Bladder microvascular endothelial cell (primary cell): ENCODE measurements at places on chromosomes 5 and 9. TPM values are rescaled to one million over a fixed set of nuclear protein-coding genes. Genes with fewer than 3 reads are reported as not detected.

Gene IL33
- 4.3 and 17.5 TPM in 2 replicates for total RNA-seq

Gene CD14
- 3.2 TPM in 1 of 2 replicates, not detected in the other for total RNA-seq

Gene MYMK
- not detected in 2 replicates for total RNA-seq

Gene SH3TC2
- 8.6 and 16.4 TPM in 2 replicates for total RNA-seq

Gene GPR150
- 0.06 TPM in 1 of 2 replicates, not detected in the other for total RNA-seq

Gene CTNNAL1
- total RNA-seq: 81.4 and 112 TPM in 2 replicates

Gene FRMD3
- 2.2 and 3.2 TPM in 2 replicates for total RNA-seq

Gene HTR4
- total RNA-seq: not detected in 2 replicates

Gene ABO
- 0.16 TPM in 1 of 2 replicates, not detected in the other for total RNA-seq

Gene PSAT1
- 7.9 and 22.0 TPM in 2 replicates for total RNA-seq

Gene PDCD1LG2
- total RNA-seq: 4.9 and 7.0 TPM in 2 replicates

Gene RGS7BP
- total RNA-seq: 0.65 and 2.8 TPM in 2 replicates

Gene SLC36A3
- not detected in 2 replicates for total RNA-seq

Gene SLC25A2
- 0.16 and 0.44 TPM in 2 replicates for total RNA-seq

Gene OR13C5
- total RNA-seq: not detected in 2 replicates

Gene CEL
- total RNA-seq: under 0.01 and 0.44 TPM in 2 replicates

Gene CARD6
- 18.3 and 33.1 TPM in 2 replicates for total RNA-seq

Gene PCSK1
- 0.81 and 2.8 TPM in 2 replicates for total RNA-seq

Gene TMC1
- 1.3 and 2.4 TPM in 2 replicates for total RNA-seq

Gene SH3RF2
- total RNA-seq: 0.16 and 0.88 TPM in 2 replicates

Gene ANKRD18A
- not detected in 2 replicates for total RNA-seq

Gene SLC6A18
- not detected in 2 replicates for total RNA-seq

Gene PRRC2B
- total RNA-seq: 37.4 and 108 TPM in 2 replicates

Gene ACTBL2
- total RNA-seq: under 0.01 and 0.06 TPM in 2 replicates

Gene KCTD16
- under 0.01 and 0.06 TPM in 2 replicates for total RNA-seq

Gene NEURL1B
- total RNA-seq: 5.1 and 17.8 TPM in 2 replicates

Gene FNIP1
- 18.3 and 33.9 TPM in 2 replicates for total RNA-seq

Gene IFNK
- total RNA-seq: not detected in 2 replicates

Gene FXN
- total RNA-seq: 0.49 and 3.3 TPM in 2 replicates
